Cerebellar nuclear complex (tissue), 1 donor: ENCODE measurements at places on chromosomes 6 and 20.

DNA sequence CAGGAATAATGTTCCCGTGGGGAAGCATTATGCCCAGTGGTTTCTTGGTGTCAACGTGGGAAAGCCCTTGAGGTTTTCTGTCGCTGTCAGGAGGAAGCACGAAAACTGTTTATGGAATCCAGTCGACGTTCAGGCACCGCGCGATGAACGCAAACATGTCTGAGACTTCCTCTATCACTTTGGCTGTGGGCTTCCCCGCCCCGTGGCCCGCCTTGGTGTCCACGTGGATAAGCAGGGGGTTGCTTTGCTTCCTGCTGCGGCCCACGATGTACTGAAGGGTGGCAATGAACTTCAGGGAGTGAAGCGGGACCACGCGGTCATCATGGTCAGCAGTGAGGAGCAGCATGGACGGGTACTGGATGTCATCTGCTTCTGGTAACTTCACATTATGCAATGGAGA is 98.2 kb upstream of the POPDC3 start:
- no peak for DNase-seq

GRCh38 chr6:81226957-81227356 is 525.5 kb downstream of the TENT5A start:
- DNase-seq: no peak

DNA sequence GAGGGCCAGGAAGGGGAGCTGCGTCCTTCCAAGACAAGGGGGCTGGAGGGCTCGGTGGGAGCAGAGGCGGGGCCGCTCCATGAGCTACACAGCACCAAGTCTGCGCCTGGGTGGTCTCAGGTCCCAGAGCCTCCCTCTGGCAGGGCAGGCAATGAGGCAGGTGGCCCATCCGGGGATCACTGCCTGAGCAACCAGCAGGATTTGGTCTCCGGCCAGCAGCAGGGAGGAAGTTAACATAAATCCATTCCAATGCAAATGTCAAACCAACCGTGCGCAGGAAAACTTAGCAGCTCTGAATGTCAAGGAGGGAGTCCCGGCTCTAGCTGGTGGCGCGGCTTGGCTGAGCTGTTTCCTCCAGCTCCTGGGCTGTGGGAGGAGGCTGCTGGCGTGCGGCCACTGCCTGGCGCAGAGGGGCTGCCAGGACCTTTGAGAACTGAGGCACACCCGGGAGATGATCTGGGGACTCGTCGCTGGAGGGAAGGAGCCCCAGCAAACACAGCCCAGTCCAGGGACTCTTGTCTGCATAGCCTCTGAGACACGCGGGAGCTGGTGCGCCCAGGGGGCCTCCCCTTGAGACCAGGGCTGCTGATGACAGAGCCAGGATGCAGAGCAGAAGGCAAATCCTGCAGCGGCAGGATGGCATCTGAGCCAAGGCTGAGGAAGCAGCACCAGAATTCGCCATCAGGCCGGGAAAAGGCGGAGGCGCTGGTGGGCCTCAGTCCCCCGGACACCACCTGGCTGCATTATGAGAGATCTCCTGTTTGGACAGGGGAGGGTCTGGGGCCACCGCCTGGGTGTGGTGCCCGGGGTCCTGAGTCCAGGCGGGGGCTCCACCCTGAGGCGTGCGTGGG is 33.1 kb upstream of the CHRNA4 start:
- no peak for DNase-seq

DNA sequence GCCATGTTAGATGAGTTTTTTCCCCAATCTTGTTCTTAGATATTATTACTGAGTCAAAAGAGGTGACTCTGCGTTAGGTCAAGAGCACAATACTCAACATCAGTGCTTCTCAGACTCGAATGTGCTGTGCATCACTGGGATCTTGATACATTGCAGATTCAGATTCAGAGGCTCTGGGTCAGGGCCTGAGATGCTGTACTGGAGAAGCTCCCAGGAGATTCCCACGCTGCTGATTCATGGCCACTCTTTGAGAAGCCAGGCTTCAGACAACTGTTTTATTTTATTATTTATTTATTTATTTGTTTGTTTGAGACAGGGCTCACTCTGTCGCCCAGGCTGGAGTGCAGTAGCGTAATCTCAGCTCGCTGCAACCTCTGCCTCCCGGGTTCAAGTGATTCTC is 41.4 kb upstream of the ARID1B start:
- no peak for DNase-seq

DNA sequence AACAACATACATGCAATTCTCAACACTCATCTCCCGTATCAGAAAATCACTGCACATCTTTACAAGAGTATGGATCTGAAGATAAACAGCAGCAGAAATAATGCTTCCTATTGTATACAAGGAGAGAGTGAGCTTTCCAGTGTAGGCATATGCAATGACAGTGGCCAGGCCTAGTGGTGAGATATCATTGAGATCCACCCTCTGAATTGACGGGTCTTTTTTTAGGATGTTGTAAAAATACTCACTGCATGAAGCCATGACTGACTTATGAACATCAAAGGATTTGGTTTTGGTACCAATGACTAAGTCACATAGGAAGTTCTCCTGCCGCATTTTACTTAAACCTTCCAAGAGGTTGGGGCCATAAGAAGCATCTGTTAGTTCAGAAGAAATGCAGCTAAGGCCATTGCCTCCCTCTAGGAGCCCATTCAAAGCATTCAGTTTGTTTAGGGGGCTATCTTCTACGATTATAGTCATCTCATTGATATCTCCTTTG is 10.8 kb downstream of the KLHL31 start:
- no peak for DNase-seq

DNA sequence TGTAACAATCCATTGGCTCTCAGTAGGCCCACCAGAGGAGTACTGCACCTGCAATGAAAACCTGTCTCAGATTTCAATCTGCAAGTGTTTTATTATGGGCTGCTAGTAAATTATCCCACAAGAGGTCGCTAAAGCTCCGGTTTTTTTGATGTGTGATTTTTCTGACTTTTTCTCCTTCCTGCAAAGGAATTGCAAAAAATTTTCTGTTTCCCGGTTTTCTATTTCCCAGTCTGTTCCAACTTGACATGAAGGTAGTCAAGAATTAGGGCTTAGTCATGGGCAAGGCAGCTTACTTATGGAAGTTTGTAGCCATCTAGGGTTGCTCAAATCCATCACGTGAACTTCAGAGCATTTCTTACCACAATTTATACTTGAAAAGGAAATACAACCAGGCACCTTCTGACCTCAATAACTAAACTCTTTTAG is 38.5 kb upstream of the AHI1 start:
- no peak for DNase-seq

DNA sequence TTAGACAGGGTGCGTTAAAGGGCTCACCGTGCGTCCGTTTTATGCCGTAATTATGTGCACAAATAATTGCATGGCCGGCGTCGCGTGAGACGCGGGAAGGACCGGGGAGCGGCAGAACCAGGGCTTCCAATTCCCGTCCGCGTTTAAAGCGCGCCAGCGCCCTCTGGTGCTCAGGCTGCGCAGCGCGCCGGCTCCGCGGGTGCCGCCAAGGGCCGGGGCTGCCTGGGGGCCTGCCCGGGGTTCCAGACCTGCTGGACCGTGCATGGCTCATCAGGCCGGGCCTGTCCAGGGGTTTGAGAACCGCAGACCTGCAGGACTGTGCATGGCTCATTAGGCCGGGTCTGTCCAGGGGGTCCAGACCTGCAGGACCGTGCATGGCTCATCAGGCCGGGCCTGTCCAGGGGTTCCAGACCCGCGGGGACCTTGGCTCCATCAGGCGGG is 369.0 kb downstream of the THBS2 start:
- DNase-seq: no peak

DNA sequence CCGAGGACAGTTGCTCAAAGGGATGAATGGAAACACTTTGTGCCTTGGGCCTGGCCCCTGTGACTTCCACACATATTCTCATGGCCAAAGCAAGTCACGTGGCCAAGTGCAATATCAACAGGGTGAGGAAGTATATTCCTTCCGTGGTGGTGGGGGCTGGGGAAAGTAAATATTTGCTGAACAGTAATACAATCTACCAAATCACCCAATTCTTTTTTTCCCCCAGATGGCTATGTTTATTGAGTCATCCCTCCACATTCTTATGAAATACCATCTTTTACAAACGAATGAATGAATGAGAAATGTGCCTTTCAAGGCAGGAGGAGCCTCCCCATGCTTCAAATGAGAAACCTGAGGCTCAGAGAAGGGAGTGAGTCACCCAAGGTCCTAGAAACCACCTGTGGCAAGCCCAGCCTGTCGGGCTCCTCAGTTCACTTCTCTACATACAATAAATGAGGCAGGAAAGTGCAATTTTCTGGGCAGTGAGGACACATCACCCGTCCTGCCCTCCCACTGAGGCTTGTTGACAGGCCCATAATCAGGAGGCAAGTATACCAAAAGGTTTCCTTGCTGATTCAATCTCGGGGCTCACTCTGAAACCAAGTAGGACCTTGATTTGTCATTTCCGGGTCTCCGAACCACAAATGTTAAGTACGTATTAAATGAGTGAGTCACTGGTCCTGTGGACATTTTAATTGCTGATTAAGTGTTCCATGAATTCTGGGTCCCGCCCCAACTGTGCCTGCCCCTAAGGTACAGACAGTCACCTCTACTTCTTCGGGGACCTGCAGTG is 25.3 kb upstream of the TOP1 start:
- DNase-seq: no peak

- DNase-seq: no peak
Measured at GRCh38 chr6:166257911-166258318, 50.3 kb downstream of the PRR18 start.

DNA sequence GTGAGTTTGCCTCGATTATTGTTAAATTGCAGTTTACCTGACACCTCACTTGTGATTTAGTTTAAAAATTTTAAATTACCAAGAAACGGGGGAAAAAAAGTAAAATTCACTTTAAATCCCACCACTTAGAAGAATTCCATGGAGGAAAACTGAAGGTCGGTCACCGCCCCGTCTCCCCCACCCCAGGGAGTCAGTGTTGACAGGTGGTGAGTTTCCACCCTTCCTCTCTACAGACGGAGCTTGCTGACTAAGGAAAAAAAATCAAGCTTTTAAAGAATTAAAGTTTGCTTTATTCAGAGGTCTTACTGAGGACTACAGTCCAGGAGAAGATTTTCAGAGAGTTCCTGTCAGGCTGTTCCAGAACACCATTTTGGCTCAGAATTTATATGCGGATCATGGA is 42.3 kb downstream of the SLC22A1 start:
- no peak for DNase-seq
